HT1080 (cell line): ENCODE measurements at places on chromosomes 2 and 18.

GRCh38 chr2:203951366-203951902, 14.9 kb downstream of the ICOS start:
- no peak for DNase-seq

- no peak for DNase-seq
These were observed 34.9 kb downstream of the KCNIP3 start for GRCh38 chr2:95332036-95332435.

DNA sequence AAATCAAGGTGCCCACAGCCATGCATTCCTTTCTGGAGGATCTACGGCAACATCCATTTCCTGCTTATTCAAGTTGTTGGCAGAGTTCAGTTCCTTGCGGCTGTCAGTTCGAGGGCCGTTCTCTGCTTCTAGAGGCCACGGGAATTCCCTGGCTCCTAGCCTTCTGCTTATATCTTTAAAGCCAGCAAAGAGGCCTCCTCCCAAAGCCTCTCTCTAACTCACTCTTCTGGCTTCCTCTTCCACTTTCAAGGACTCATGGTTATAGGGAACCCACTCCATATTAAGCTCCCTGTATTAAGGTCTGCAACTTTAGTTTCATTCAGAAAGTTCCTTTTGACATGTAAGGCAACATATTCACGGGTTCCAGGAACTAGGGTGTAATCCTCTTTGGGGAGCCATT, 150.1 kb upstream of the RMP24 start:
- no peak for DNase-seq

DNA sequence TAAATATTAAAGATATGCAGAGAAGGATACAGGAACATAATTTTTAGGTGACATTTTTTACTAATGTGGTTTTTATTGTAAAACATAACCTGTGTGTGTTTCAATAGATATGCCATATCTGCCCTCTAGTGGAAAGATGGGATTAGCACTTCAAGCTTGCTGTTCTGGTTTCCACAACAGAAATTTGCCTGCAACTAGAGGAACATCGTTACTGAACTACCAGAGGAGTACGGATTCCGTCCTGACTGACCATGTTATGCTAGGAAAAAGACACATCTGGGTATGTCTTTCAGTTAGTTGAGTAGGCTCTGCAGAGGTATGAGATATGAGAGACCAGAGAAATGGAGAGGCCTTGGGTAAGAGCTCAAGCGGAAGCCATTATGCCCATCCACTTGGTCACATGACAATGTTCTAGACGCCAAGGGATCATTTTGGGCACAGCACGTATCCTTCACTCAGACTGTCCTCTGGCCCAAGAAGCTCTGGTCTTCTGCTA, 104.9 kb downstream of the MBD2 start:
- DNase-seq: peak; percentile 56

GRCh38 chr2:3631851-3632659, 25.9 kb upstream of the ALLC start:
- DNase-seq: no peak

DNA sequence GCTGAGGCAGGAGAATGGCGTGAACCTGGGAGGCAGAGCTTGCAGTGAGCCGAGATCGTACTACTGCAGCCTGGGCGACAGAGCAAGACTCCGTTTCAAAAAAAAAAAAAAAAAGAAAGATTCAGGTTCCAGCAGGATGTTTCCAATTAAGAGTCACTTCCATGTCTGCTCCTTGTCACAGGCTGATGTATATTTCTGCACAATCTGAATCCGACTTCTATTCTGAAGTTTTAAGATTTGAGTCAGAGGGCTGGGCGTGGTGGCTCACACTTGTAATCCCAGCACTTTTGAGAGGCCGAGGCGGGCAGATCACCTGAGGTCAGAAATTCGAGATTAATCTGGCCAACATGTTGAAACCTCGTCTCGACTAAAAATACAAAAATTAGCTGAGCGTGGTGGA, 24.7 kb downstream of the SNRPD1 start:
- peak; percentile 22 for DNase-seq

GRCh38 chr2:165725421-165725820, 68.6 kb downstream of the GALNT3 start:
- DNase-seq: peak; percentile 84

DNA sequence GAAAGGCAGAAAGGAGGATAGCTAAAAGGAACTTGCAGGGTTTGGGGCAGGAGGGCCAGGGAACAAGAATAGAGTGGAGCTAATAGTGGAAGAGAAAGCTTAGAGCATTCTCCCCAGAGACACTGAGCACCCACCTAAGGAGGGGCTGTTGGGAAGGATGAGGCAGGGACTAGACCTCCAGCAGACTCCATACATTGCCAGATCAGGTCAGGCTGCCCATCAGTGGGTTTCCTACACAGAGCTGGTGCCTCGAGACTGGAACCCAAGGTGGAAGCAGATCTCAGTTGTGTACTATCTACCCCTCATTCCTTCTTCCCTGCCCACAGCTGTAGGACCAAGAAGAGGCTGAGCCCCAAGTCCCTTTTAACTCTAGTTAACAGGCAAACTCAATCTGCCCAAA, 148.5 kb downstream of the ZFP36L2 start:
- no peak for DNase-seq

- DNase-seq: no peak
These were observed 184.0 kb downstream of the KCNE4 start for GRCh38 chr2:223235986-223236385.

GRCh38 chr2:218736531-218736930, 25.9 kb downstream of the TTLL4 start:
- DNase-seq: no peak

DNA sequence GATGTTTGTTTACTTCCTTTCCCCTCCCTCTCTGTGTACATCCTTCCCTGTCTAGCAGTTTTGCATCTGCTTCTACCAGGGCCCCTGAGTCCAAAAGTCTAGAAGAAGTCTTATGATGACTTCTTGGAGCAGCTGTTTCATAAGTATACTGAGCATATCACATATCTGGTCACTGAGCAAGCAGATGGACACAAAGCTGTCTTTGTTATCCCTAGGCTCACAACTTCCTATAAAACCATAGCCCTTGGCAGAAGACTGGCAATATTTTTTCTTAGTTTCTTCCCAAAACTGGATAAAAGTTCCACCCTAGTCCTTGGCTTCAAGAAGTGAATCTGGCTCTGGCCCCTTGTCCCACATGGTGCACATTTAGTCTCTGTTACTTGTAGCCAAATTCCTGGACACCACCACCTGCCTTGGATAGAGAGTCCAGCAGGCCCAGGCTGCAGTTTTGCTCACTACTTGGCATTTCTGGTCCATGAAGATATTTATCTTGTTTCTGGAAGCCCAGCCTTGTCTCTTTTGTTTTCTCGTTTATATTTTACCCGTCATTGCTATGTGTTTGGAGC, 22.5 kb downstream of the THOC1 start:
- DNase-seq: peak; percentile 27

DNA sequence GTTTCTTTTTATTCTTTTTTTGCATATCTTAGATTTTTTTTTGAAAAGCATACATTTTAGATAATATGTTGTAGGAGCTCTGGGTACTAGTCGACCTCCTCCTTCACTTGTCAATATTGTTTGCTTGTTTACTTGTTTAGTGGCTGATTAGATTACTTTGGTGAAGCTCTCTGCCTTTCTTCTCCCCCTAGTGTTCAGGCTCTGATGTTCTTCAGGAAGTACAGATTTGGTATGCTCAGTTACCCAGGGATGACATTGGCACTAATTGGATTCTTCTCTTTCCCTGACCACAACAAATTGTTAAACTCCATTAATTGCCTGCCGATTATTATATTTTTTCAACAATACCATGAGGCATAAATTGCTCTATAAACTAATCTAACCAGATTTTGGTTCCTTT, 491.2 kb downstream of the SUCLG1 start:
- no peak for DNase-seq

DNA sequence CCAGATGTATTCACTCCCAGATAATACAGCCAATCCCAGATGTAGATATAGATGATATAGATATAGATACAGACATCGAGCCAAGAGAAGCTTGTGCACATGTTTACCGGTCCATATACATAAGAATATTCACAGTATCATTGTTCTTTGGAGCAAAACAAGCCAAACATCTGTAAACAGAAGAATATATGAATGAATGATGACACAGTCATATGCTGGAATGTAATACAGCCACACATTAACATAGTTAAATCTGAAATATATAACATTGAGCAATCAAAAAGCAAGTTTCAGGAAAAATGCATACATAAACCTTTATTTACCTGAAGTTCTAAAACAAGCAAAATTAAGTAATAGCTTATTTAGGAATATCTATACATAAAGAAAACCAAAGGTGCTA, 182.5 kb downstream of the TXNL1 start:
- DNase-seq: no peak

DNA sequence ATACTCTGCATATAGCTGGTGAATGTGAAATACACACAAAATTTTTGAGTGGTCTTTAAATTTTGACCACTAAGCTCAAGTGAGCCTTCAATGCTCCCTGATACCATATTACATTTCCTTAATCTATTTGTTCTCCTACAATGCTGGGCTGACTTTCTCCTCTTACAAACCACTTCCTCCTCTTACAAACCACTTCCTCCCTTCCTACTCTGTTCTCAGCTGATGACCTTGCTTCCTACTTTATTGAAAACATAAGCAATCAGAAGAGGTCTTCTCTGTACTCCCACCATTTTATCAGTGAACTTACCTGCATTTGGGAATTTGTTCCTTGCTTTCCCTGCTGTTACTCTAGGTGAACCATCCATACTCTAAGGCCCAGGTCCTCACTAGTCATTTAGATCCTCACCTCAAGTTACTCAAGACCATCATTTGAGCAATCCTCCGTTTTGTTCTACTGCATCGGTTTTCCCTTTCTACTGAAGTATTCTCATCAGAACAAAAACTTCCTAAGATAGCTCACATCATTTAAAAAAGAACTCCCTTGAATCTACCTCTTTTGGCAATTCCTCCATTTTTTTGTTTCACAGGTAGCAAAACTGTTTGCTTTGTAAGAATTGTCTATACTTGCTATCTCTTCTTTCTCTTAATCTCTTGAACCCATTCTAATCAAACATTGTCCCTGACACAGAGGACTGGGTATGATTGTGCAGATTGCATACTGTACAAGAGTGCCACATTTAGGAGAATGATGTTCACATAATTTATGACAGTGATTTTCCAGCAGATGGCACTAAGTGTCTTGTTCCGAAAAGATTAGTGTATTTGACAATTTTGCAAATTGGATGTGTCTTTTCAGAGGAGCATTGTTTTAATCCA, 96.5 kb downstream of the EPB41L5 start:
- peak; percentile 84 for DNase-seq

- DNase-seq: peak; percentile 90
These were observed 44.8 kb downstream of the ARL4C start for GRCh38 chr2:234451852-234452625.

- no peak for DNase-seq
These were observed 62.3 kb downstream of the CD226 start for GRCh38 chr18:69885355-69885754.

GRCh38 chr2:1140389-1141003, 189.8 kb downstream of the SNTG2 start:
- DNase-seq: peak; percentile 51

- peak; percentile 1 for DNase-seq
These were observed 80.4 kb downstream of the CELF4 start for GRCh38 chr18:37484983-37485834.

DNA sequence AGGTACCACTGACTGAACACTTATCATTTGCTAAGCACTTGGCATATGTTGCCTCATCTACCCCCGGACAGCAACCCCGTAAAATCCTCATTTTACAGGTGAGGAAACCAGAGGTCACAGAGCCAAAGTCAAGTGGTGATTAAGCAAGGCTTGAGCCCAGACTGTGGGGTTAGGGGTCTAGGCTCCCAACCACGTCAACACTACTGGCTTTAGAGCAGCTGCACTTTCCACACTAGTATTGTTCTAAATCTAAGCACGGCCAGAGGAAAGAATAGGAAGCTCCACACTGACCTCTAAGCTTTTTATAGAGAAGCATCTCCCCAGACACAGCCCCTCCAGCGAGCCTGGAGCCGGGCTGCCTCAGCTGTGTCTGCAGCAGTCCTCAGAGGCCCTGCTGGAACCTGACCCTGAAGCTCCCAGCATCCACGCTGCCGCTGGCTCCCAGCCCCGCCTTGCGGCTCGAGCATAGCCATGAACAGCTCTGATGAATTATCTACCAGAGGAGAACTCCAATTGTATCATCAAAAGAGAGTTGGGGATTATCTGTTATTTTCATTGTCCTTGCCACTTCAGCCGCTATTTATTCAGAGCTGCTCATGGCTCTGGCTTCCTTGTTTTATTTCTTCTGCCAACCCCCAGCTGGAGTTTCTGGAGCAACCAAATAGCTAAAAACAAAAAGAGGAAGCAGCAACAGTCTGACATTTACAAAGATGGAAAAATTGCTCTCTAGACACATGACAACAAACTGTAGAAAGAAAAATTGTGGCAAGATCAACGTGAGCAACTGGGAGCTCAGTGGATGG, 62.2 kb upstream of the RTN4 start:
- no peak for DNase-seq

GRCh38 chr2:63058921-63059792, 8.5 kb downstream of the OTX1 start:
- no peak for DNase-seq

- DNase-seq: no peak
These were observed 554.5 kb downstream of the STK39 start for GRCh38 chr2:167692936-167693335.

GRCh38 chr2:232323328-232323650, 55.3 kb upstream of the ALPP start:
- no peak for DNase-seq

DNA sequence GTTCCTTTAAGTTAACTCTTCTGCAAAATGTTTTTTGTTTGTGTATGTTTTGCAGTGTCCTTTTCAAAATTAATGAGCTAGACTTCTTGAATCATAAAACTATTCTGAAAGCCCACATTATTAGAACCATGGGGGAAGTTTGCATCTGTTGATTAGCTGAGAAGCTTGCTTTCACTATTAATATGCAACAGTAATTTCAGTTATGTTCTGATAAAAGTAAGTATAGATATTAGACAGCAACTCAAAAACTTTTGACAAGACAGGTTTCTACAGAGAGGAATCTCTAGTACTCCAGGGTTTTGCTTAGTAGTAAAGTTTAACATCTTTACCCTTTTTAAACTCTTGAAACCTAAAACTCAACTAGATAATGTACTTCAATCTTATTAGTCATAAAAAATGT, 147.8 kb downstream of the UBE2E3 start:
- no peak for DNase-seq

DNA sequence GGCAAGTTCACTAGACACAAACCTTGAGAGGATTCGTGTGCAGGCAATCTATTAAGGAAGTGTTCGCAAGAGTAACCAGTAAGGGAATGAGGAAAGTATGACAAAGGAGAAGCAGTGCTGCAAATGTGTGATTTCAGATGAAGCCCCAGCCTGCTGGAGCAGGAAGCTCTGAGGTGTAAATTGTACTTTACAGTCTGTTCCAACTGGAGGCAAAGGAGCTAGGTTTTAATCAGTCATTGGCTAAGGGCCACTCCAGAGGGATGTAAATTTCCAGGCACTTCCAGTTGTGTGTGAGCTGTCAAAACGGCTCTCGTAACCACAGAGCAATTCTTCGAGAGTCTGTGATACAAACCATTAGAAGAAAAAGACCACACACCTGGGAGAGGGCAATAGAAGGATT, 359.5 kb upstream of the FAM98A start:
- no peak for DNase-seq
